ENCODE measurements at places on chromosomes 6 and 20.

- no peak for DNase-seq
These were observed 2.0 kb downstream of the PI3 start for GRCh38 chr20:45176526-45177267.

DNA sequence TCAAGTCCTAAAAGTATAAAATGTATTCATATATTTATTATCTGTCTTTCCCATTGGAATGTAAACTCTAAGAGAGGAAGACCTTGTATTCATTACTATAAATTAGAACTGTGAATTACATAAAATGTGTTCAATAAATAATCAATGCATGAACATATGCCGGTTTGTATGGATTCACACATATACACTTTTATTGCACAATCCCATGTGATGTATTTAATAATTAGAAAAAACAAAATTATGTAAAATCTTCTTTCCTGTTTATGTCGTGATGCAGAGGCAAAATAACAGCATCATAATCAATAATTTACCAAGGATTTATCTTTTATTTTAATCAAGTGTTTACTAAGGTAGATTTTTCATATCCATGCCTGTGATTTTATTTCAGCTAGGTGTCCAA is 240.5 kb downstream of the KHDRBS2 start:
- DNase-seq = no peak

DNA sequence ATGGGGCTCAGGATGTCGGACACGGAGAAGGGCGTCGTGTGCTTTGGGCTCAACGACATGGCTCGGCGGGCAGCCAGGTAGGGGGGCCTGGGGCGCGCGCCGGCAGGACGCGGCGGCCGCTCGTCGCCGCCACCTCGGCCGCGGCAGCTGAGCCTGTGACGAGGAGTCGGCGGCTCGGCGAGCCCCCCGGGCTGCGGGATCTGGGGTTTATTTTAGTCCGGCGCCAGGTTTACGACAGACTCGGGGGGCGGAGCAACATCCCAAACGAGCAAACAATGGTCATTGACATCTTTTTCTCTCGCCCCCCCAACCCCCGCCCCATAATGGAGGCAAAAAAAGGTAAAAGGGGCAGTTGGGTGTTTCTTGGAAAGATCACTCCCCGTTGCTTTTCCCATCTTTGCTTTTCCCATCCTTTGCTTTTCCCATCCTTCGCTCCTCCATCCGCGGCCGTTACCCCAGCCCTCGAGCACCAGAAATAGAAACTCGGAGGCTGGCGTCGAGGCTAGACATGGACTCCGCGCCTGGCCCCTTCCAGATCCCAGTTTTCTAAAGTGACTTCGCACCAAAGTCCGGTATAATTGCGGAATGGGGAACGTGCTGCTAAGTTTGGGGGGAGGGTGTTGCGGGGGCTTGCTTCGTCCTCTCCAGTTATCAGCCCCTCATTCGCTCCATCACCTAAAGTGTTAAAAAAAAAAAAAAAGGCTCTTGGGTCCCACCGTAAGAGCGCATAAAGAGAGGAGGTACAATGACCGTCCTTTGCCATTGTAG is at the start of gene NKX2-4:
TSS of gene NKX2-4 (minus strand) at position 186 of the 768 bp plus-strand sequence. CDS start at position 59, 127 bp downstream.
- no peak for DNase-seq

DNA sequence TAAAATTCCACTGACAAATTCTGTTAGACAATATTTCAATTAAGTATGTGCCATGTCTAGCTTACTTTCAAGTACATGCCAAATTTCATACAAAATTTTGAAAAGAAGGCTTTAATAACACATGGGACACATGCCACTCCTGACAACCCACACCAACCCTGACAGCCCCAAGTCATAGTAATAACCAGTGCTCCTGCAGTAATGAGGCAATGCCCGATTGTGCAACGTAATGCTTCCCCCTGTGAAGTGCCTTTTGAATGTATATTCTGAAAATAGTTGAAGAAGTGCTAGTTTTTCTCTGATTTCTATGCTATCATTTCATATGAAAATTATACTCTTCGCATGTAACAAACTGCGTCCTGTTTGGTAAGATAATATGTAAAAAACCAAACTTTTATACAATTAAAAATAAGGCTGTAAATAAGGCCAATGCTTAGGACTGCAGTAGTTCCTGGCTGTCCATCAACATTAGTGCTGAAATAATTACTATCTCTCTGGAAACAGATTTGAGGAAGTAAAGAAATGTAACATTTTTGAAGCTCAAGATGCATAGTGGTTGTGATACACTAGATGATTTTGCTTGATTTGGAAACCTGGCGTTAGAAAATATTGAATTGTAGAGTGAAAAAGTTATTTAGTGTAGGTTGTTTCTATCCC is 125.8 kb upstream of the BCLAF1 start:
- DNase-seq = no peak

GRCh38 chr6:138571181-138571580 is 71.9 kb upstream of the NHSL1 start:
- DNase-seq = peak; percentile 55

GRCh38 chr6:102398788-102399390 is 1005.4 kb downstream of the GRIK2 start:
- no peak for DNase-seq

GRCh38 chr6:104973404-104973803 is 16.5 kb downstream of the LIN28B start:
- DNase-seq = no peak

- no peak for DNase-seq
These were observed 787 bp upstream of the CARMIL1 start for GRCh38 chr6:25278261-25278913.

- no peak for DNase-seq
These were observed 406.3 kb downstream of the PREX1 start for GRCh38 chr20:48421547-48421946.

- DNase-seq = no peak
These were observed 86.2 kb downstream of the VEGFA start for GRCh38 chr6:43856005-43856765.

DNA sequence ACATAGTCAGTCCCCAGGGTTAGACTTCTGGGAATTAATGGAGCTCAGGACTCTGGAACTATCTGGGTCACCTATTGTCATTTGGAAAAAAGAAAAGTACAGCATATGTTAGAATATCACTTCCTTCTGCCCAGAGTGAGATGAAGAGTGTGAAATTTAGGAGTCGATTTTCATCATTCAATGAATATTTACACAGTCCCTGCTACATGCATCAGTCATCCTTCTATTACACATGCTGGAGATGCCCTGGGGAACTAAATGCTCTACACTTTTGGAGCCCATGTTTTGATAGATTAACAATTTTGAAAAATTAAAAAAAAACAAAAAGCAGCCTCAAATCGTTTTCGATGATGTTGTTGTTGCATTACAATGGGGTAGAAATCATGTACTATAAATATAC is 315.4 kb downstream of the ALDH8A1 start:
- DNase-seq = no peak

DNA sequence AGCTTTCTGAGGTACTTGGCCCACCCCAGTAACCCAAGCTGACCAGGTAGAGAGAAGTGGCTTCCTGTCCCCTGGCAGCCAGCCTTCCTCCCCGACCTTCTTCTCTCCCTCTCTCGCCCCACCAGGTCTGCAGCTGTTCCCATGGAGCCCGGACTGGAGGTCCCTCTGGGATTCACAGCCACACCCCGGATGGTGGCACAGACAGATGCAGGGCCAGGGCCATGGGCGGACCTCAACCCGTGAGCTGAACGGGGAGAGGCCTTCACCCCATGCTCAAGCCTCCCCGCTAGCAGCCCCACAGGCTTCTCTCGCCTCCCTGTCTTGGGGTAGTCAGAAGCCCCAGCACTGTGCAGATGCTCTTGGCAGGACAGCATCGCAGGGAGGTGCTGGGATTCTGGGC is 41.3 kb downstream of the CPXM1 start:
- DNase-seq = no peak

GRCh38 chr20:61659994-61660346 is 405.7 kb downstream of the TAF4 start:
- DNase-seq = no peak

DNA sequence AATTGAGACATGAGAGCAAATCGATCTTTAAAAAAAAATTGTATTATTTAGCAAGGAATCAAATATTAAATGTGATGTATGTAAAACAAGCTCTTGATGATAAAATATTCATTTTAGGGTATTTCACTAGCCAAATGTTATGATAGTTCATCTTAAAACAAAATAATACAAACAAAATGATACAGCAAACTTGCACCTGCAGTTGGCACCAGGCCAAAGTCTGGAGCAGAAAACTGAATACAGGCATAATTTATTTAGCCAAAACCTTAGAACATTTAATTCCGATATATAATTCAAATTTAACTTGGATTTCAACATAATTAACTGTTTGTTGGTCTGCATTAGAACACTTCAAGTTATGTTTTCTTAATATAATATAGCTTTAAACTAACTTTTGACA is 60.9 kb downstream of the EPHA7 start:
- no peak for DNase-seq

DNA sequence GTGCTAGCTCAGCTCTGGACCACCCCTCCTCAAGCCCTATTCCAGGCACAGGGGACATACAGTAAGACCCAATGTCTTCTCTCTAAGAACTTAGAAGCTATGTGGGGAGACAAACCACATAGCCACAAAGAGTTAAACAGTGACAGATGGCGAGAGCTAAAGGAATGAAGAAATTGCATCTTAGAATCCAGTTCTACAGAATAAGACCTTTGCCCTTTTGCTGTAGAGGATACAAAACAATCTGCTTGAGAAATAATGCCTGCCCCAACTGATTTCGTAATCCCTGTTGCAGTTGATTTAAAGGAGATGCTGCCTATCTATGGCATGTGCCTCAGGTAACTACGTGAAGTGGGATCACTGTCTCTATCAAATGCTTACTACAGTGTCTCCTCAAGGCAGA is 31.2 kb downstream of the TNFRSF21 start:
- DNase-seq = peak; percentile 16

DNA sequence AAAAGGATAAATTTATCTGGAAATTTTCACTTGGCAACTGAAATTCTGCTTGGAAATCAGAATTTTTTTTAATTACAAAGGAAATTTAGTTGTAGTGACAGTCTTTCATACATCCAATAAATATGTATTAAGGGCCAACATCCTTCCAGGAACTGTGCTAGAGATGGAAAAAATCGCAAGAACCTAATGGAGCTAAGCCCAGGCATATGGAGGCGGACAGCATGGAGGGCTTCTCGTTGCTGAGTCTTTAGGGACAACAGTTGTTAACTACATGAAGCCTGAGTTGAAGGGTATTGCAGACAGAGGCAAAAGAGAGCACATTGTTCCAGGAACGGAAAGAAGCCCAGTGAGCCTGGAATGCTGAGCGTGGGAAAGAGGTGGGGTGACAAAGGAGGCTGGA is 208.9 kb downstream of the IBTK start:
- DNase-seq = no peak

GRCh38 chr6:81023007-81023582 is 729.4 kb downstream of the TENT5A start:
- DNase-seq = no peak

GRCh38 chr6:169831450-169832246 is 80.2 kb downstream of the ERMARD start:
- DNase-seq = peak; percentile 51

GRCh38 chr20:46648903-46649649 is 2.2 kb downstream of the SLC13A3 start:
- DNase-seq = no peak

DNA sequence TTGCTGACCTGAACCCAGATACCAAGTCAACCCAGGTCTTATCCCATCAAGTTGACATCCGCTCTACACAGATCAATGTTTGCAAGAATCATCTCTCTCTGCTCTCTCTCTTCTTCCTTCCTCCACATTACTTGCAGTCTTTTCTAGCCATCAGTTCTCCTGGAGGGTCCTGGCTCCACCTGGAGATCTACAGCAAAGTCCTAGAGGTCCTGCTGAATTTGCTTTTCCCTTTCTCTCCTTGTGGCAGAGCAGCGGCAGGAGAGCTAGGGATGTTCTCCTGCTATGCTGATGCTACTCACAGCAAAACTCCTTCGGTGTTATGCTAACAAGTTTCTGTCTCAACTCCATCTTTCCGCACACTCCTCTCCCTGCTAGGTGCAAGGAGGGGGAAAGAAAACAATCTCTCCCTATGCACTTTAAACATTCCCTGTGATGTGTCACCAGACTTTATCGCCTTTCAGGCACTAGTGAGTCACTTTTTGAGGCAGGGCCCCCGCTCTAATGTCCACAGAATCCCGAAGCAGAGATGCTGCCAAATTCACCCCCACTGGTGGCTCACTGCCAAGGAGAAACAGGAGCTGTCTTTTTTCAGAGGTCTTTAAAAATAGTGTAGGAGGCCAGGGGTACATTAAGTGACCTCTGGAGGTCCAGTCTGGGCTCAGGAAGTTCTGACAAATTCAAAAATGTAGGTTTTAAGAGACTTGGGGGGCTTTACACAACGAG is 62.6 kb downstream of the FAM50B start:
- peak; percentile 90 for DNase-seq

GRCh38 chr6:34200340-34200971 is 36.2 kb upstream of the HMGA1 start:
- peak; percentile 52 for DNase-seq

DNA sequence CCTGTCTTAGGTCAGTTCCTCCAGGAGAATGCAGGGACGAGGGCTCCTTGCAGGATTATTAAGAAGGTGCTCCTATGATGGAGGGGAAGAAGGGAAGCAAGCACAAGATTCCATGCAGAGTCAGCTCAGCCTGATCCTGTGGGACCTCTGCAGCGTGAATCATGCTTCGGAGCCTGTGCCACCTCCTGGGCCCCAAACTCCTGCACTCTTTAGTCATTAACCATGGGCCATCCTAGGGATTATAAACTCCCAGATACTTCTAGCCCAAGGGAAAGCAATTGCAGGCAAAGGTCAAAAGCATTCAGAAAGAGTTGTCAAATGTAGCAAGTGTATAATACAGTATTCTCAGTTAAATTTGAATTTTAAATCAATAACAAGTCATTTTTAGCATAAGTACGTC is 208.7 kb upstream of the PMEPA1 start:
- no peak for DNase-seq

DNA sequence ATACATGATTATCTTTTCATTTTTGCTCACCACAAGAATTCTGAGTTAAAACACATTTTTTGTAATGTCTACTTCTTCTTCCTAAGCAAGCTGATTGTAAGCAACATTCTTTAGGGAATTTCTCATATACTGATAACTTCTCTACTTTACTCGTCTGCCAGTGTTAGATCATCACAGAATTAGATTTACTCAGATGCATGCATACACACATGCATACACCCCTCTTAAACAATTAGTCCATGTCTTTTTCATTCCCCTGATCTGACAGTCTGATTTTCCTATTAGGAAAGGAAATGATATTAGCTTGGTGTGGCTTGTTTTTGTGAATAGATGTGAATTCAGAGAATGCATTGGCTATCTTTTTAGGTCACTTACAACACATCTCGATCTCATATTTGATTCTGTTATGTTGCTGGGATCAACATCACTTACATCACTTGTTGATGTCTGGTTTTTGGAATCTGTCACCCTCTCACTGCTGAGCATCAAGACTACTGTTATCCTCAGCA is 91.4 kb downstream of the FIG4 start:
- peak; percentile 76 for DNase-seq

DNA sequence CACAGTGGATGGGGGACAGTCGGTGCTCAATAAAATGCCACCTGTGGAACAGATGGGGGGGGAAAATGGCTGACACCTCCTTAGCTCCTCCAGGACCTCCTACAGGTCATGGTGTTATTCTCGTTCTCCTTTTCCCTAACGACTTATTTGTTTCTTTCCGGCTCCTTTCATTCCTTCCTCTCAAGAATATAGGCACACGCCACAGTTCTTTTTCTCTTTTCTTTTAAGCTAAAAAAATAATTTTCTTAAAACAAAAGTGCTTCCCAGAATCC is 1.4 kb upstream of the RNASET2 start:
- no peak for DNase-seq

Measured in fibroblast of the aortic adventitia (primary cell).